ENCODE measurements at places on chromosomes 2 and 18.

DNA sequence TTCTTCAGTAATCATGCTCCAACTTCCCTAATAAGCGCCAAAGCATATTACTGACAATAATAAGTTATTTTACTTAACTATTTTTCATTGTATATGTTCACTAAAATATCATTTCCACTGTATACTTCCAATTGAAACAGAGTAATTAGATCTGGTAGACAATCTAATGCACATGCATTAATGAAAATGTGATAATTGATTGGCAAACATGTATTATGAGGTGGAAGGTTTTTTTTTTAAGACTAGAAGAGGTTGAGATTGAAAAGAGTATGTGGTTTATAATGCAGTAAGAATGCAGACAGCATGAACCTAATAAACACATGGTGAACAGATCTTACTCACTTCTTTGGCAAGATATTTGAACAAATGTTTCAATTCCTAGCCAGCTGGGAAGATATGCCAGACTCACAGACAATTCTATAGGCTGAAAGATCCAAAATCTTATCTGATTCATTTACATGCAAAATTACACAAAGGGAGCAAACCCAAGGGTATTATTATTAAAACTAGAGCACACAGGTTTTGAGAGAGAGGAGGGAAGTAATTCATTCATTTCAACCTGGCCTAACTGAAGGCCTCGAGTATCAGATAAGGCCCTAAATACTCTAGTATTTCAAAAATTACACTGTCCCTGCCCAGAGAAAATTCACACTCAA lies 2.8 kb downstream of the NCKAP1 start:
- DNase-seq: peak; percentile 61

- DNase-seq: no peak
Observed at GRCh38 chr2:165920748-165921147, 32.8 kb downstream of the TTC21B start.

DNA sequence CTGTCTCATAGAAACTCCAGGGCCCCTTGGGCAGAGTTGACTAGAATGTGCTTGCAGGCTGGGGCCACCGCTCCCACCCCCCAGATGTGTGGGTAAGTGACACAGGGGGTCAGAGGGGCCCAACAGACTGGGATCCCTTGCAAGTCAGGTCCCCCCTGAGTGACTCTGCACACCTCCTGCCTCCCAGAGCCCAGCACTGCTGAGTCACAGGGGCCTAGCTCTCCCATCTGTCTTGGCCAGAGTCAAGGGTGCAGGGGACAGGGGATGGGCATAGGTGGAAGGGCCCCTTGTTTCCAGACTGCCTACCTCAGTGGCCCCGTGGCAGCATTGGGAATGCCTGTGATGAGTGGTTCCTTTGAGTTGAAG lies 11.4 kb downstream of the SH2D6 start:
- DNase-seq: no peak

DNA sequence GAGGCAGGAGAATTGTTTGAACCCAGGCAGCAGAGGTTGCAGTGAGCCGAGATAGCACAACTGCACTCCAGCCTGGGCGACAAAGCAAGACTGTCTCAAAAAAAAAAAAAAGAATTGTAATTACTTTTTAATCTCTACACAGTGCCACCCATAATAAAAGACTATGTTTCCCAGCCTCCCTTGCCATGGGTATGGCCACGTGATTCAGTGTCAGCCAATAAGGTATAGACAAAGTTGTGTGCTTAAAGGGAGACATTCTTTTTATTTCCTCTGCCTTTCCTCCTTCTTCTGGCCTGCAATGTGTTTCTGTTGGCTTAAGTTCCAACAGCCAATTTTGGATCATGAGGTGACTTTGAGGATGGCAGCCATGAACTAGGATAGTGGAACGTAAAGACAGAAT lies 406.9 kb downstream of the LNPK start:
- DNase-seq: no peak

- DNase-seq: peak; percentile 16
Observed at GRCh38 chr18:46754188-46754587, 2.7 kb downstream of the ST8SIA5 start.

- peak; percentile 68 for DNase-seq
Observed at GRCh38 chr2:55482186-55482884, 37.2 kb upstream of the CFAP36 start.

GRCh38 chr2:65309699-65310098 lies 82.1 kb downstream of the ACTR2 start:
- peak; percentile 25 for DNase-seq

DNA sequence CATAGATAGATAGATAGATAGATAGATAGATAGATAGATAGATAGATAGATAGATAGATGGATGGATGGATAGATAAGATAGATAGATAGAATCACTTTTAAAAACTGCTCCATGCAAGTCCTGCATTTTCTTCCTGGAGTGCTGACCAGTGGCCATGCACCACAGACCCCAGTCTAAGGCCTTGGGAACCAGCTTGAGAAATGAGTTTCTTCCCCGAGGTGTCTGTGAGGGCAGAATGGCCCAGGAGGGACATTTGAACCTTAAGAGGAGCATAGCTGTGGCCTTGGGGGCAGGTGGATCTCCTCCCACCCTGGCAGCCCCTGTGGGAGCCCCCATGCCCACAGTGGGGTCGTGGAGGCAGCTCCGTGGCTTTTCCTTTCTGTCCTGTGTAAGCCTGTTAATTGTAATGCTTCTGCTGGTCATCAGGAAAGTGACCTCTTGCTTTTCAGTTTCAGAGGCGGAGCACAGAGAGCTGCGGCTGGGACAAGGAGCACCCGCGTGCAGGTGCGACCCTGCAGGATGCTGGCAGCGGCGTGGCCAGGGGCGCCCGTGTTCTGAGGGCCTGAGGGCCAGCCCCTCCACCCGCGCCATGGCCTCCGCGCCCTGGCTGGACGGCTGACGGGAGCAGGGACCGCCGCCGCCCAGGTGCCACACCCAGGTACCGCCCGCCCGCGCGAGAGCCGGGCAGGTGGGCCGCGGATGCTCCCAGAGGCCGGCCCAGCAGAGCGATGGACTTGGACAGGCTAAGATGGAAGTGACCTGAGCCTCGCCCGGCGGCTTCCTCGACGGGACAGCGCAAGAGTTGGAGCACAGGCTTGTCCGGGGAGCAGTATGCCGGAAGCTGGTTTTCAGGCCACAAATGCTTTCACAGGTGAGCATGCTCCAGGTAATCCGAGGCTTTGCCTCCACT lies 168.6 kb downstream of the LDLRAD4 start:
- no peak for DNase-seq

GRCh38 chr18:49728542-49728941 lies 84.8 kb downstream of the ACAA2 start:
- no peak for DNase-seq

- no peak for DNase-seq
Observed at GRCh38 chr2:166451468-166451867, 42.6 kb downstream of the SCN7A start.

DNA sequence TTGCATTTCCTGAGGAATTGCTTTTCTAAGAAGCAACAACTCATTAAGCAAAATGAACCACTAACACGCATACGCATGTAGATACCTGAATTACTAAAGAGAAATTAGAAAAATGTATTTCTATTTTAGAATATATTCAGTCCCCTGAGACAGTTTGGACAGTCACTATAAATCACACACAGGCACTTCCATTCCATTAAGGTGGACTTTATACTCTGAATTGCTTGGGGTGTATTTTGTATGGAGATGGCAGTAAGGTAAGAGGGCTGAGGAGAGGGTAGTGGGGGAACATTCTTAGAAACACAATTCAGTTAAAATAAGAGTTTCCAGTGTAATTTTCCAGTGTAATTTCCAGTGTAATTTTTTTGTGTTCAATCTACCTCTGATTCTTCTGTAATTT lies 1.8 kb downstream of the CCDC141 start:
- DNase-seq: no peak

DNA sequence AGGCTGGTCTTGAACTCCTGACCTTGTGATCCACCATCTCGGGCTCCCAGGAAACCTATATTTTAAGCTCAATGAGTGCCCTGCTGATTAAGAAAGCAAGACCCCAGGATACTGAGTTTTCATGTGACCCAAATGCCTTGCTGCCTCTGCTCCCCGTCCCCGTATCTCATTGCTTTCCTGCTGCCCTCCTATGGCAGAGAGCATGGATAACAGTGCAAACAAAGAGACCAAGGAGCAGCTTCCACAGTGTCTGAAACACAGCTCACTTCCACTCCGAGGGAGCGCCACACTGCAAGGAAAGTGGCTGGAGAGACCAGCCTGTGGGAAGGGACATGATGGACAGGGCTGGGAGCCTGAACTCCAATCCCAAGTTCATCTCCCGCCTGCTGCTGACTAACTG lies 246.8 kb downstream of the TMEM182 start:
- no peak for DNase-seq

DNA sequence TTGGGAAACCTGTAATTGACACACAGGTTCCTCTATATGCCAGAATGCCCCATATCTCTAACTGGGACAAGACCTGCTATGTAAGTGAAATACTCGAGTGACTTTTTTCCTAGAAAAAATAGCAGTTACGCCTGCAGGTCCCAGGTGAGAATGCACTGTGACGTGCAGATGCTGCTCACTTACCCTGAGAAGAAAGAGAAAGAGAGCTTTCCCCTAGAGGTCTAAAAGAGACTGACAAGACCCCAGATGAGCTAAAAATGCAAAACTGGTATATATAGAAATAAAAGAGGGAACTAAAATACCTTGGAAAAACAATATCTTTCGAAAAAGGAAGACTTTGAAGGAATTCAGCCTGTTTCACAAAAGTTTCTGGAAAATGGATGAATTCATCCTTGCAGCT lies 383.0 kb upstream of the DCC start:
- DNase-seq: no peak

GRCh38 chr2:205288686-205289085 lies 393.6 kb upstream of the NRP2 start:
- DNase-seq: no peak

DNA sequence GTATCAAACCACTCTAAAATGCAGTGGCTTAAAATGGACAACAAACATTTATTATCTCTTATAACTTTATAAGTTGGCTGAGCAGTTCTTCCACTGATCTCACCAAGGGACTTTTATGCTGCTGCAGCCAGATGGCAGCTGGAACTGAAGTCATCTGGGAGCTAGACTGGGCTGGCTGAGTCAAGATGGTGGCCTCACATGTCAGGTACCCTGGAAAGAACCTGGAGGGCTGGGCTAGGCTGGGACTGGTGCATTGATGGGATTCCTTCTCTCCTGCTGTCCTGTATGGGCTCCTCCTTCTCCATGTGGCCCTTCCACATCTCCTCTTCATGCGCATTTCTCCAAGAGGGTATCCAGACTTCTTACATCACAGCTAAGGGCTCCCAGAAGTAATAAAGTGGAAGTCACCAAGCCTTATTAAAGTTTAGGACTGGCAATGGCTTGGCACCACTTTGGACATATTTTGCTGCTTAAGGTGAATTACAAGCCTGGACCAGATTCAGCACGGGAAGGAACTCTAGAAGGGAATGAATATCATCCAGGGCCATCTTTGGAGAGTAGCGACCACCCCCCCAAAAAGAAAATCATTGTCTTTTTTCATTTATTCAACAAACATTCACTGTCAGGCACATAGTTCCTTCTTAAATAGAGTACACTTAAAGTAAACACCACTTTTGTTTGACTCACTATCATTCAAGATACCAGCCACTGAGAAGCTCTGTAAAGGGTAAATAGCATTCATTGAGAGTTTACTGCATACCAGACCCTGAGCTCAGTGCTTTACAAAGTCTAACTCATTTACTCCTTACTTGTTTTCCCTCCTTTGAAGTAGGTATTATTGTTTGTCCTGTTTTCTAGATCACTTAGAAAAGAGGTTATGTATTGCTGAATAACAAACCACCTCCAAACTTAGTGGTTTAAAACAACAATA lies 138.0 kb downstream of the ZFP36L2 start:
- DNase-seq: peak; percentile 73
